ENCODE measurements at places on chromosomes 4 and X. TPM values are rescaled to one million over a fixed set of nuclear protein-coding genes. Genes with fewer than 3 reads are reported as not detected.
A peak's percentile ranks its signal among the peaks of the same experiment; 100 is the strongest.

LAMTOR3 gene
- 57.9 TPM for total RNA-seq

GRCh38 chr4:71614621-71615020 is 169.3 kb downstream of the GC start:
- DNase-seq: no peak

DNA sequence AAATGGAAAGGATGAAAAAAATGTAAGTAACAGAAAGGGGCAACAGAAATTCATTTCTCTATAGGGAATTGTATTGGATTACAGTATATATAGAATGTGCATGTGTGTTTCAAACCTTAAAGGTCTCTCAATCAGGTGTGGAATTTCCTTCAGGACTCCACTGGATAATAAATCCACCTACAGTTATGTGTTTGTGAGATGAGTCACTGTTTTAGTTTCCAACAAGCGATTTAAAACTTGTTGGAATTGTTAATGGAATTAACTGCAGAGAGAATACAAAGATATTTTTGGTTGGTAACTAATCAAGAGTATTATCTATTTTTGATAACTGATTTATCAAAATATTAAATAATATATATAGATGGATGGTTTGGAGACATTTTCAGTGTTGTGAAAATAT is 32.8 kb downstream of the CEP44 start:
- no peak for DNase-seq

GRCh38 chrX:71606536-71607216 is 11.6 kb downstream of the CXCR3 start:
- no peak for DNase-seq

CT45A1 gene
- total RNA-seq: not detected

- no peak for DNase-seq
These were observed 86.1 kb downstream of the SH3RF1 start for GRCh38 chr4:169184686-169185085.

DNA sequence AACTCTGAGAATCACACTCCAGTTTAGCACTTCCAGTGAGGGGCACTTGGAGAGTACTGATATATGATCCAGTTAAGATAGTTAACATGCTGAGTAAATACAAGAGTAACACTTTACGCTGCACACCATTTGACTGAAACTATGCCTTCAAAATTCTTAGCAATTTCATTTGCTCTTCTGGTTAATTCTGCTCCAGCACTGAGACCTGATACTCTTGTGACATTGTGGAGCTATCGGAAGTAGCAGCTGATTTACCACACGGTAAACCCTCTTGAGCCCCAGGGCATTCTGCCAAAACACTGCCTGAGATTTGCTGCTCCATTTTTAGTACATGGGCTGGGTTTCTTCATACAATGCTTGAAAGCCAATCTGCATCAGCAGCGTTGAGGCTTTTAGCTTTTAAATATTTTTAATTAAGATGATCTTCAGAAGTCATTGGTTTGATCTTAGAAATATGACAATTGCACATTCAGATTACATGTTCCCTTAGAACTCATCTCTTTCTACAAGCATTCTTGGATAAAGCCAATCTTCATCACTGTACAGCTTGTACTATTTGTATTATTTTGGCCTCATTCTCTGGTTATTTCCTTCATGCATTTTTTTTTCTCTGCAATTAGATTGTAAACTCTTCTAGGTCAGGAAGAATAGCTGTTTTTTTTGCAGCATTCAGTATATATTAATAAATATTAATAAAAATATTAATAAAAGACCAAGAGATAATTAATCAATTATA is 67.8 kb upstream of the ETNPPL start:
- no peak for DNase-seq

GRCh38 chr4:159298502-159298901 is 195.6 kb downstream of the RAPGEF2 start:
- DNase-seq: no peak

FRG2 gene
- not detected for total RNA-seq

ZNF518B gene
- 126 TPM for total RNA-seq

RNF212 gene
- 1.1 TPM for total RNA-seq

DNA sequence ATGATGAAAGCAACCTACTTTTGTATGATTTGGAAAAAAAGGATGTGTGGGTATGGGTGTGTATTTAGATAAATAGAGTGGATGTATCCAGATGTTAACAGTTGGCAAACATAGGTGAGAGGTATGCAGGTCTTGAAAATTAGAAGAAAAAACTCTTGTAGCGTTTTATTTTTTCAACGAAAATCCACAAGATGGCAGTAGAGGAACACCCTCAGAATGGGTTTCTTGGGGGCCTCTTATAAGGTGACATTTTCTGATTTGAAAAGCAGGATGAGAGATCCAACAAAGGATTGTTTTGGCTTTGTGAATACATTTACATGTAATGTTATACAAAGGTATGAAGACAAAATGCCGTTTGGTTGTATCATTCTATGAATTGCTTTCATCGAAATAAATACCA is 68.3 kb downstream of the FMR1NB start:
- no peak for DNase-seq

DNA sequence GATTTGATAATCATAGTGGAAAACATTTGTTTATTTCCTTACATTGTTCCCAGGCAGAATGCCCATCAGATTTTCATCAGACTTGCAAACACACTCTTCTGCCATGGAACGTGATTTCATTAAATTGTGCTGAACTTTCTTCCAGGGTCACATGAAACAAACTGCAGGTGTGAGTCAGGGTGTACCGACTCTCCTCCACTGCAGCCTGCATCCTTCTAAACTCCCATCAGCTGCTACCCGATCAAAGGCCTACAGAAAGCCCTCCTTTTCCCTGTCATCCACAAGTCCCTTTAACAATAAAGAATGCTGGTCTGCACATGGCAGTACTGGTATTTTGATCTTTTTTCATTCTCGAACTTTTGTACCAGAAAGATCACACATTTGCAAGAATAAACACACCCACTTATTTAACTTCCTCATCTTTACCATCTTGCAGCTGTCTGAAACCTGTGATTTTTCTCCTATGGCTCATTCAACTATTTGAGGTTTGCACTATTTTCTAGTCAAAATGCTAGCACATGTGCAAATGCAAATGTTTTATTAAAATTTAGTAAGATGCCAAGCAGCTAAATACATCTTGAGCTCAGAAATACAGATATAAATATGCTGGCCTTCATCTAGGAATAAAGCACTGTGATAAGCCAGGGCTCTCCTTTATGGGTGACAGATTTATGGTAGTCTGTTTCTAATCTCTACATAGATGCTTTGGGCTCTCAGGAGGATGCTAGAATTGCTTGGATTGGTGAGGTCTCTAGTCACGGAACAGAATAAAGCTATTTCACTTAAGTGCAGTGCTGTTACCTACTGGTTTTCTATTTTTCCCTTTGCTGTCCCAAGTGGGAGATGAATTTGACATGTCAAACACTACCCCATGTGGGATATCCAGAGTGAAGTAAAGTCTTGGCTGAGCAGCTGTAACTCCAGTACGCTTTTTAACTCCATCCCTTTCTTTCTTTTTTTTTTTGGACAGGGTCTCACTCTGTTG is 25.8 kb upstream of the ARHGAP24 start:
- DNase-seq: no peak

GRCh38 chrX:101051549-101052302 is at the start of gene TRMT2B:
TSS of gene TRMT2B (minus strand) at chrX:101052111. CDS start at chrX:101042289, 9,822 bp downstream.
- peak; percentile 38 for DNase-seq

DNA sequence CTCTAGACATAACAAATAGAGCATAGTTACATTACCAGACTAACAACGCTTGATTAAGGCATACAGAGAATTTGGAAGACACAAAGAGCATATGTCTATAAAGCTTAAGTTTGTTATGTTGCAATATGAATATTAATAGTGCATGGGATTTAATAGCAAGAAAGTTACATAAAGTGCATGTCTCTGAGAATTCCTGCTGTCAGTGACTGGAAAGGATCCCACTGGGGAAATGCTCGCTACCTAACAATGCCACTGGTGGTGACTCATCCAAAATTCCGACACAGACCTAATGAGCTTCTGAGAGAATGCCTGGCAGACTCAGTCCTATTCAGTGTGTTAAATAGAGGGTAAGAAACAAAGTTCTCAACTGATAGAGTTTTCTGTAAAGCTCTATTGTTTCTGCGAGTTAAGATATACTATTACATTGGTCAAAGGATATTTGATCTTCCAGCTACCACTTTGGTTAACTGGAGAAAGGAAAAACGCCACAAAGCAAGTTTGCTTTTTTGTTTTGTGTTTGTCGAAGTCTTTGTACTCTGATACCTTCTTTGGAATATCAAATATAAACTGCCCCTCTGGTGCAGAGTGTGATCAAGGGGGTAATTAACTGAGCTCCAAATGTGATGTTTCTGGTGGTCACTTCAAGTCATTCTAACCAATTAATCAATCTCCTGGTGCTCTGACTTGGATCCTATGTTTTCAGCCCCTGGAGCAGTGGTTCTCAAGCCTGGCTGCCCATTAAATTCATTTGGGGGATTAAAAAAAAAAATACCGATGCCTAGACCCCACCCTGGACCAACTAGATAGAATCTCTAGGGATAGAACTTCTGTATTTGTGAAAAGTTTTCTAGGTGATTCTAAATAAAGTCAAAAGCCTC is 107.9 kb downstream of the PALLD start:
- peak; percentile 8 for DNase-seq

GRCh38 chrX:17372052-17372451 is 2.9 kb upstream of the NHS start:
- no peak for DNase-seq

DNA sequence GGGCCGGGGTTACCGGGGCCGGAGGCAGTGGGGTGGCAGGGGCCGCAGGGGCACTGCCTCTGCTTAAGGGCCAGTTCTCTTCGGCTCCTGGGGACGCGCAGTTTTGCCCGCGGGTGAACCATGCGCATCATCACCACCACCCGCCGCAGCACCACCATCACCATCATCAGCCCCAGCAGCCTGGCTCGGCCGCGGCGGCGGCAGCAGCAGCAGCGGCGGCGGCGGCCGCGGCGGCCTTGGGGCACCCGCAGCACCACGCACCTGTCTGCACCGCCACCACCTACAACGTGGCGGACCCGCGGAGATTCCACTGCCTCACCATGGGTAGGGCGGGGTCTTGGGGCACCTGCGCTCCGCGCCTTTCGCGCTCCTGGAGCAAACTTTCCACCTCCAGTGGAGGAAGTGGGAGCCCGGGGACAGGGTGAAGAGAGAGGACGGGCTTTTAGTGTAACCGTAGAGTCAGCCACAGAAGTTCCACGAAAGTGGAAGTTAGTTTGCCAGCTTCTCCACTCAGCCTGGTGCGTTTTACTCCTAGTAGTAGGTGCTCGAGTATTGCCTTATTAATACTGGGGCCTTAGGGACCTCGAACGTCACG is 729 bp downstream of the GSX2 start:
- DNase-seq: no peak

DNA sequence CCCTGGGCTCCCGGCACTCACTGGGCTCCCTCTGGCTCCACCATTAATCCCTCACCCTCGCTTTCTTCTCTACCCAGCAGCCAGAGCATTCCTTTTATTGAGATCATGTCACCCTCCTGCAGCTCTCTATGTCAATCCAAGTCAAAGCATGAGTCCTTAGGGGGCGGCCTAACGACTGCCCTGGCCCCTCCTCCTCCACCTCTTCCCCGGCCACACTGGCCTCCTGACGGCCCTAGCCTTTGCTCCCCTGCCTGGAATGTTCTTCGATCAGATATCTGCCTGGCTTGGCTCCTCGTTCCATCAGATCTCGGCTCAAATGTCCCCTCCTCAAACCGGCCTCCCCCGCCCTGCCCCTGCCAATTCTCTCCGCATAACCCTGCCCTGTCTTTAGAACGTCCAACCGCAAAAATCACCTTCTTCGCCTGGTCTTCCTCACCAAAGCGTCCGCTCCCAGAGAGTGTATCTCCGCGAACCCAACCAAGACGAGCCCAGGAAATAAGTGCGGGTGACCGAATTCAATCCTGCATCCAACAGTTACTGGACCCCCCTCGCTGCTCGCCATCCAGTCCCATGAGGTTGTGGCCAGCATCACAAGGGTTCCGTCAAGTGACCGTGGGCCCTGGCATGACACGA is 722 bp upstream of the PNCK start:
- DNase-seq: no peak

GRCh38 chr4:90960840-90961239 is 833.6 kb downstream of the CCSER1 start:
- DNase-seq: no peak

HSD17B13 gene
- total RNA-seq: 0.47 TPM

GRCh38 chr4:72712997-72713396 is 144.0 kb upstream of the ADAMTS3 start:
- DNase-seq: no peak

ZDHHC9 gene
- total RNA-seq: 28.1 TPM

DNA sequence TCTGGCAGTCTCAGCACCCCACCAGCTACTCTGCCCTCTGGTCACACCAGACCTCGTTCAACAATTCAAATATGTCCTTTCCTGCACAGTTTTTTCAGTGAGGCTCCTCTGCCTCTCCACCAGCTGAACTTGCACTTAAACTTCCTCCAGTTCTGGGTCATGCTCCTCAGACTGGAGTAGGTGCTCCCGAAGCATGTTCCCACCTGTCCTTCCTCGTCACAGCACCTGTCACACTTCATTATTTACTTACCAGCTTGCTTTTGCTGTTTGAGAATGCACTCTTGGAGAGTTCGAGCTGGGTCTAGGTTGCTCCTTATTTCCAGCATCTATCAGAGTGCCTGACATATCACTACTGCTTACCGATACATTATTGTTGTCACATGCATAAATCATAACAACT is 144.8 kb upstream of the TTC29 start:
- no peak for DNase-seq
